ENCODE measurements at places on chromosomes 1 and 21.

DNA sequence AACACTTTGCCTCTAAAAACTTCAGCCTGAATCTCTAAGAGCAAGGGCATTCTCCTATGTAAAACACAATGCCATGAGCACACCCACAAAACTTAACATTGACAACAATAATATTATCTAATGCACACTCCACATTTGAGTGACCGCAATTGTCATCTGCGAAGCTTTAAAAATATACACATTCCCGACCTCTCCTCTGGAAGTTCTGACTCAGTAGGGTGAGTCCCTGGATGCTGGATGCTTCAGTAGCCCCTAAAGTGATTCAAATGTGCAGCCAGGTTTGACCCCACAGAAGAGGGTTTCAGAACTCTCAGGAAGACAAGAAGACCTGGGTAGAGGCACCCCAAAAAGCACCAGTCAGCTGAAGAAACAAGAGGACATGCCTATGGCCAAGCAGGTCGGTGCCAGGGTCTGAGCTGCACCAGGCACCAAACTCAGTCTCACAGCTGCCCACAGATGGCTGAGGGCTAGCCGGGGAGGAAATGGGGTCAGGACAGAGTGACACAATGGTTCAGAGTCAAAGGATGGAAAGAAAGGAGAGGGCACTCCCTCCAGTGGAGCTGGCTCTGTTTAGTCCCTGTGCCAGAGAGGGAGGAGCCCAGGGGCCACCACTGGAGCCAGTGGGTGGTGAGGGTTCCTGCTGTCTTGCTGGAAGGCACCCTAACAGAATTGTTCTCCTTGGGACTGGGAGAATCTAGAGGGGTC, 17.4 kb downstream of the PIK3C2B start:
- no peak for DNase-seq

- no peak for DNase-seq
Observed at GRCh38 chr1:44777547-44777946, 2.2 kb downstream of the RPS8 start.

- no peak for DNase-seq
Observed at GRCh38 chr1:219123036-219123435, 50.6 kb upstream of the LYPLAL1 start.

DNA sequence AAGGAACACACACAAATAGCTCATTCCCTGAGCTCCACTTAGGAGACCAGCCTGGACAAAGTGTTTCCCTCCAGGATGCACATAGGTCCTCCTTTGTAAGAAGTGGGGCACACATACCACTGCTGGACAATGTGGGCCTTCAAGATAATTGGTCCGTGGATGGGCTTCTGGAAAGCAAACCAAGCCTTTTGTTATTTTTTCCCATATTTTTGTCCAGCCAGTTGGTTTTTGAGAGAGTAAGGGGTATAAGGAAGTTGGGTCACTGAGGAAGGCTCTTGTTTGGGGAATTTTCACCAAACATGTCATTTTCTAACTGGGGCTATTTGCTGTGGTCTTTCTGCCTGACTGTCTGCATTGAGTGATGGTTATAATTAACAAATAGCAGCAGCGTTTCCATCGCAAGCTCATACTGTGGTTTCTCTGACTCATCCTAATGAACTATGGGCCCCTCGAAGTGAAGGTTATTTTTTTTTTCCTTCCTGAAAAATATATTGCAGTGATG, 306.3 kb upstream of the DUSP10 start:
- peak; percentile 24 for DNase-seq

DNA sequence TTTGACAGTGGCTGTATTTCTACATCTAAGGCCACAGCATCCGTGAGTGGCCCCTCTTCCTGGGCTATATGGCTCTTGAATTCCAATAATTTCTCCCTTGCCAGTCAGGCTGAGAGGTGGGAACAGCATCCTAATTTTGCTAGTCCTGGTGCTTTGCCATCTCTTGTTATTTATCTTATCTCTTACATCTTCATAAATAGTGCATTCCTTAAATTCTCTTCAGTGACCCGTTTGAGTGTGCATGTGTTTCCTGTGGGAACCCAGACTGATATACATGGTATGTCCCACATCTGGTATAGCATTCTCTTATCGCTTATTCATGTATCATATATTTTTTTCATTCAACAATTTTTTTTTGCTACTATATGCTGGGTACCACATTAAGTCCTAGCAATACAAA, 9.9 kb downstream of the S100A11 start:
- DNase-seq = no peak

GRCh38 chr1:226723657-226724532, 15.2 kb downstream of the ITPKB start:
- DNase-seq = no peak

DNA sequence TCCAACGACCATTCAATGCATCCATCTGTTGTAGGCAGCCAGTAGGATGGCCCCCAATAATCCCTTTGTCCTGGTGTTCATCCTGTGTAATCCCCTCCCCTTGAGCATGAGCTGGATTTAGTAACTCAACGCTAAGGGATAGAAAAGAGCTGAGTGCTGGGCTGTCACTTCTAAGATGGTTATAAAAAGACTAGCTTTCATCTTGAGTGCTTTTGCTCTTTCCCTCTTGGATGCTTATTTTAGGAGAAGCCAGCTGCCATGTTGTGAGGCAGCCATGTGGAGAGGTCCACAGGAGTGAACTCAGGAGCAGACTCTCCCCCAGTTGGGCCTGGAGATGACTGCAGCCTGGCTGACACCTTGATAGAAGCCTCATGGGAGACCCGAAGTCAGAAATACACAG, 401.5 kb downstream of the VAV3 start:
- DNase-seq = no peak

DNA sequence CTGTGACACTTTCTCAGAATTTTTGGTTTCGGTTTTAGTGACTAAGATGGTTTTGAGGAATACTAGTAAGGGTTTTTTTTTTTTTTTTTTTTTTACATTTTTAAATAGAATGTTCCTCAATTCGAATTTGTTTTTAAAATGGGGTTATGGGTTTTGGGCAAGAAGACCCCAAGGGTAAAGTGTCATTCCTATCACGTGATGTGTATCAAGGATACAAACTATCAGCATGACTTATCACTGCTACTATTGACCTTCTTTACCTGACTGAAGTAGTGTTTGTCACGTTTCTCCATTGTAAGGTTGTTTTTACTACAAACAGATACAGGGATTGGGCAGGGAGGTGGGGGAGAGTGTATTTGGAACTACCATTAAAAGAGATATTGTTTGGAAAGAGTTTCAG, 781.1 kb upstream of the ADGRL4 start:
- no peak for DNase-seq

DNA sequence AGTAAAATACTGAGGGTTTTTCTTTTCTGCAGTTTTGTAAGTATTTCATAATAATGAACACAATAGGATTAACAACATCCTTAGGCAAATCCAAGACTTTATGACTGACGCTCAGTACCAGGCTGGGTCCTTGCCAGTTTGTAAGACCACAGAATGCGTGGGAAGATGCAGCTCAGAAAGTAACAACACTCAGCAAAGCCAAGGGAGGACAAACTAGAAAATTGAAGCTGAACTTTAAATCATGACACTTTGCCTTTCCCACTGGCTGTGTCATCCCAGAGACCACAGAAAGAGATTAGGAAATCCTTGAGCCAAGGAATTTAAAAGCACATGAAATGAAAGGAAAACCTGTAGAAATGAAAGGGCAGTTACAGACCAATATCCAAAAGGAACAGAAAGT, 426.3 kb upstream of the CHRM3 start:
- peak; percentile 10 for DNase-seq

DNA sequence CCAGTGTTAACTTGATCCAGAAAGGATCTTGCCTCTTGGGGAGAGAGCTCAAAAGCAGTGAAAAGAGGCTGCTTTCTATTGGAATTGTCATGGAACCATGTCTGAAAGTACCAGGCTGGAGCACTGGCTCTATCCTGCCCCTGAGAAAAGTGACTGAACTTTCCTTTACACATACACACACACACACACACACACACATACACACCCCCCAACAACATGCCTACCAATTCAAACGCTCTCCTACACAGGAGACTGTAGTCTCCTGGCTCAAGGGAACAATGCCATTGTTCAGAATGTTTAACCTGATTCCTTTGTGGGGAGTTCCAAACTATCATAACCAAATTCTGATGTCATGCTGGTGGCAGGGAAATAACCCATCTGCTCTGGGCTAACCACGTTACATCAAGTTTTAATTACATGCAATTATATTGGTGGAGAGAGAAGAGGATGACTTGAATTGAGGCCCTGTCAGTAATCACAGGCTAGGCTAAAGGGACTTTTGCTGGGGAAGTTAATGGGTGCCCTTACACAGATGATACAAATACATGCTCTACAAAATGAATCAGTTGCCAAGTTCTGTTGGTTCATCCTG, 52.3 kb upstream of the DUSP10 start:
- peak; percentile 17 for DNase-seq

- peak; percentile 68 for DNase-seq
Observed at GRCh38 chr1:98048244-98048643, 127.4 kb upstream of the DPYD start.

DNA sequence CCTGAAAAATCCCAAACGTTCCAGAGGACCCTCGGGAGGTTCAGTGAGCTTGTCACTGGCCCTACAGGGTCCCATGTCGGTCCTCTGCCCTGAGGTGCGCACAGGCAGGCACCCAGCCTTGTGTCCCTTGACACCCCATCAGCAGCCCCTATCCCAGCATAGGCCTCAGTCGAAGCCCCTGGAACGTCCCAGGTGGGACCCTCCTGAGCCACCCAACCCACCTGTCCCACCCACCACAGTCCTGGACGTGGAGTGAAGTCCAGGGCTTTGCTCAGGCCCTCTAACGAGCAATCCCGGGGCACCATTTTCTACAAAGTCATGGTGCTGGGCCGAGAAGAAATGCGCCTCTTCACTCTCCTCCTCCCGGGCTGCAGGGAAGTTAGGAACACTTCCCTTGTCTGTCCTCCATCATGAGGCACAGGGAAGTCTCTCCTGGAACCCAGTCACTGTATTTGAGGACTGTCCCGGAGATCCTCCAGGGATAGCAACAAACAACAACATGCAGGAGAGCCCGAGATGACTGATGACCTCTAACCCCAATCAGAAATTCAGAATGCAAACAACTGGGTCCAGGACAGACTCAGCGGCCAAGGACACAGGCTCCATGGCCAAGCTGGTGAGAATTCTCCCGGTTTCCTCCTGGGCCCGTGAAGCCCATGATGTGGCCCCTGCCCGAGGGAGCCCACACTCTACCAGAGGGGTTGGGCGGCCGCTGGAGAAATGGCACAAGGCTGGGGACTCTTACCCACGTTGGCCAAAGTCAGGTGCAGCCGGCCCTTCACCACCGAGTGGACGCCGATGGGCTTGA, 105.5 kb downstream of the NPHP4 start:
- no peak for DNase-seq

DNA sequence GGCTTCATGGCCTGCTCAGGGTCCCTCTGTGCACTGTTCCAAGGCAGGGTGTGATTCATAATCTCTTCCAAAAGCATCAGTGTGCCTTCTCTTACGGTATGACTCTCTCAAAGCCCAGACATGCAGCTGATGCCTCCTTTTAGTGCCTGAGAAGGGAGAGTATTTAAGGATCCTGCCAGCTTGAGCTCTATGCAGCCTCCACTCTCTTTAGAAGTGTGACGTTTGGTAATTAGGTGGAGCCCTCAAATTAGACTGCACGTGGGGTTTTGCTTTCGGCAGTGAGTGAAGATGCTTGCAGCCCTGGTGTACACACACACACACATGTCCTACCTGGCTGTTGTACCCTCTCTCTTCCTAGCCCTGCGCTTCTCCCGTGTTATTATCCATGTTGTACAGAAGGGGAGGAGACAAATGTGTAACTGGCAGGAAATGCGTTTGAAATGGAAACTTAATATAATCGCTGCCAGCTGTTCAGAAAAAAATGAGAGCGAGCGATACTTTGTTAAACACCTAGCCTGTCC, 2.6 kb upstream of the C1orf174 start:
- DNase-seq = no peak

DNA sequence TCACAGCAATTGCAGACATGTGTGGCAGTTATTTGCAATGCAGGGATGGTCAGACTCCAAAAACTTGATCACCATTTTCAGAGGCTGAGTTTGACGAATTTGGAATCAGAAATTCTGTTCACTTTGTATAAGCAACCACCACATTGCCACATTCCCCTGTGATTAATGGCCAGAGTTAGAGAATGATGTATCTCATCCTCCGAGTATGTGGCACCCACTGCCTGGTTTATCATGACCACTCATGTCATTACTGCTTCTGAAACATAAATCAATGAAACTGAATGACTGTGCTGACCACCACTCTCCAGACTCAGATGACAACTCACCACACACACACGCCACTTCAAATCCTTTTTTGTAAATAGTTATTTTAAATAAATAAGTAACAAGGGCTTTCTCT, 66.6 kb upstream of the CACHD1 start:
- DNase-seq = peak; percentile 38

GRCh38 chr21:29299046-29299915, 559 bp downstream of the BACH1 start:
- no peak for DNase-seq
